ENCODE measurements at places on chromosomes 13 and 19.

DNA sequence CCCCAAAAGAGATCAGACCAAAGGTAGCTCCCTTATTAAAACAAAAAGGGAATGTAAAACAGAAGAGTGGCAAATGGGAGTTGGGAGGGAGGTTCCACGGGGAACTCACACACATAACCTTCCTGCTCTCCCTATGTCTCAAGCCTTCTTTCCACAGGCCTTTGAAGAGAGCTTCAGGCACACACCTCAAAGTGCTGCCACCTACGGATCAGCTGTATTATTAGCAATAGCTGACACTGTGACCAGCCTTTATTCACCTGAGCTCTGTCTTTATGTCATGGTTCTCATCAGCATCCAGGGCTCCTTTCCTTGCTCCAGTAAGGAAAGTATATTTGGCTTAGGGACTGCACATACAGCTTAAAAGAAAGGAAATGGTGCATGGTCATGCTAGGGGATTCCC lies 11.3 kb downstream of the ZNF571 start:
- DNase-seq = no peak

GRCh38 chr13:98454389-98454881 lies 122.5 kb downstream of the STK24 start:
- DNase-seq = no peak

DNA sequence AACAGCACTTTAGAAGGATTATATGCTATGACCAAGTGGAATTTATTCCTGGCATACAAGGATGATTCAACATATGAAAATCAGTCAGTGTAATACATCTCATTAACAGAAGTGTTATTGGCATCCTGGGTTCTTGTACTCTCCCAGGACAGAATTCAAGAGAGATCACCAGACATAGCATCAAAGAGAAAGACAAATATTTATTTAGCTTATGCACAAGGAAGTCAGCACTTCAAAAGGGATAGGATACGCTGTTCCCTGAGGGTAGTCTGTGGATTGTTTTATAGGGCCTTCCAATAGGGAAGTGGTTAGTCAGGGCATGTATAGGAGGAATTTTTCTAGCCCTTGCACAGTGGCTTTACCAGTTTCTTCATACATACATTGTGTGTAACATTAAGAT lies 1238.0 kb downstream of the PCDH17 start:
- no peak for DNase-seq

DNA sequence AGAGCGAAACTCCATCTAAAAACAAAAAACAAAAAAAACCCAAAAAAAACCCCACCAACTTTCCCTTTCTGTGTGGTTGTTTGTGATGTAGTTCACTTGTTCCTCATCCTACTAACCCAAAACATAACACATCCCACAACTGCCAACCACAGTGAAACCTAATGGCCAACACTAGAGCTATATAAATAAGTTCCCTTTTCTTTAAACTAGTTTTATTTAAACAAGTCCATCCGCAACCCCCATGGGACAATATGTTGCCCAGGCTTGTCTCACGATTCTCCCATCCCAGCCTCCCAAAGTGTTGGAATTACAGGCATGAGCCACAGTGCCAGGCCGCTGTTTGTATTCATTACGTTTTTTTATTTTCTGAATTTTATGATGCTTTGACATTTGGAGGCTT lies 71.2 kb upstream of the ADGRE5 start:
- DNase-seq = no peak

- no peak for DNase-seq
Observed at GRCh38 chr13:109131698-109132257, 502.4 kb downstream of the MYO16 start.

DNA sequence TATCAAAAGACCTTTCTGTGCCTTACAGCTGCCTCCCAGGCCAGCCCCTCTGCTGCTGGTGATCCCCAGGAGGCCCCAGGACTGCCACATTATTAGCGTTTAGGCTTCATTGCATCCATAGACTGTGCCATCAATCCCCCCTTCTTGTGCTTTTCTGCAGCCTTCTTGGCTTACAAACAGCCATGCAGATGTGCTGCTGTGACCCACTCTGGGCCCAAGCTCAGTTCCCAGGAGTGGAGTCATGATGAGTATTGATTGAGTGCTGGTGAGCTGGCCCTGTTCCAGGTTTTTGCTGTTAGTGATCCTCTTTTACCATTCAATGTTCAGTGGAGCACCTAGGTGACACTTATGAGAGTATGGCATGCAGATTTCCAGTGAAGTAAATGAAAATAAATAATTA lies 59.9 kb upstream of the SLAIN1 start:
- no peak for DNase-seq

DNA sequence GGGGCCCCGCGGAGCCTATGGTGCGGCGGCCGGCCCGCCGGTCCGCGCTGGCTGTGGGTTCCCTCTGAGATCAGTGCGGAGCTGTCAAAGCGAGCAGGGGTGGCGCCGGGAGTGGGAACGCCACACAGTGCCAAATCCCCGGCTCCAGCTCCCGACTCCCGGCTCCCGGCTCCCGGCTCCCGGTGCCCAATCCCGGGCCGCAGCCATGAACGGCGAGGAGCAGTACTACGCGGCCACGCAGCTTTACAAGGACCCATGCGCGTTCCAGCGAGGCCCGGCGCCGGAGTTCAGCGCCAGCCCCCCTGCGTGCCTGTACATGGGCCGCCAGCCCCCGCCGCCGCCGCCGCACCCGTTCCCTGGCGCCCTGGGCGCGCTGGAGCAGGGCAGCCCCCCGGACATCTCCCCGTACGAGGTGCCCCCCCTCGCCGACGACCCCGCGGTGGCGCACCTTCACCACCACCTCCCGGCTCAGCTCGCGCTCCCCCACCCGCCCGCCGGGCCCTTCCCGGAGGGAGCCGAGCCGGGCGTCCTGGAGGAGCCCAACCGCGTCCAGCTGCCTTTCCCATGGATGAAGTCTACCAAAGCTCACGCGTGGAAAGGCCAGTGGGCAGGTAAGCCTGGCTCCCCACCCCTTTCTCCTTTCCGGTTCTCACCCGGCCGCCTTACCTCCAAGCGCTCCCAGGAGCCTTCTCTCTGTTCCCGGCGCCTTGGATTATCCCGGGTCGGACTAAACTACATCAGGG lies at the start of gene PDX1:
PDX1 (plus strand) TSS at position 67 of the 743 bp plus-strand sequence; CDS start at position 206, 139 bp downstream.
- DNase-seq = no peak

DNA sequence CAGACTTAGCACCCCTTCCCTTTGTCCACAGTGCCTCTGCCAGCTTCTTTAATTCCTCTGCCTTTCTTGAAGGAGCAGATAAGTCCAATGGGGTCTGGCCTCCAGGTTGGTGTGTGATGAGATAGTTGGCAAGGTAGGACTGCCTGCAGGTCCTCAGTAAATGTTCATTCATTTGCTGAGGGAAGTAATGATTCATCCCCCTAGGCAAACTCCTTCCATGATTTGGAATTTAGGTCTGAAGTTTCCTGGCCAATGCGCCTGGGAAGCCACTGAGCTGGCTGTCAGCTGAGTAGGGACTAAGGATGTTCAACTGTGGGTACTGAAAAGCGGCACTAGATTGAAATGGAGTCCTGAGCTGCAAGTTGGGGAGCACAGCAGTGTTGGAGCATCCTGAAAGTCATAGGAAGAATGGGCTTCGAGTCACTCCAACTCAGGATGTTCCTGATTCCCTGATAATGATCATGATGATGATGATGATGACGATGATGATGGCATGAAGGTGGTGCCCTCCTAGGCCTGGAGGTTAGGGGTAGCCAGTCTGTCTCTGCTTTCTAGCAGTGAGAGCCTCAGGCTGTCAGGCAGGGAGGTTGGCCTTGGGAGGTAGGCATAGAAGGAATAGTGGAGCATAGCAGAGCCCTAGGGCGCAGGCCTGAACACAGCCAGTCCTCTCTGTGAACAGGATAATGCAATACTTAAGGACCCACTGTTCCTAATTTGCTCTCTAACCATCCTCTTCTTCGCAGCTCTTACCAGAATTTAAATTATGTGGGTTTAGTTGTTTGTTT lies 44.7 kb downstream of the COL4A2 start:
- DNase-seq = no peak

DNA sequence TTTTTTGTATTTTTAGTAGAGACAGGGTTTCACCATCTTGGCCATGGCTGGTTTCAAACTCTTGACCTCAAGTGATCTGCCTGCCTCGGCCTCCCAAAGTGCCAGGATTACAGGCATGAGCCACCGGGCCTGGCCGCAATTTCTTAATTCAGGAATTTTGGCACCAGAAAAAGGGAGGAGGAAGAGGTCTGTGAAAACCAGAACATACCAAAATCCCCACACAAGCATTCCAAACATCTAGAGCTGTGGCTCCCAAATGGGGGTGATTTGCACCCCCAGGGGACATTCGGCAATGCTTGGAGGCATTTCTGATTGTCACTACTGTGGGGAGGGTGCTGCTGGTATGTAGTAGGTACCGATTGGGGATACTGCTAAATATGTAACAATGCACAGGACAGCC lies 40.2 kb upstream of the ABCC4 start:
- DNase-seq = no peak

DNA sequence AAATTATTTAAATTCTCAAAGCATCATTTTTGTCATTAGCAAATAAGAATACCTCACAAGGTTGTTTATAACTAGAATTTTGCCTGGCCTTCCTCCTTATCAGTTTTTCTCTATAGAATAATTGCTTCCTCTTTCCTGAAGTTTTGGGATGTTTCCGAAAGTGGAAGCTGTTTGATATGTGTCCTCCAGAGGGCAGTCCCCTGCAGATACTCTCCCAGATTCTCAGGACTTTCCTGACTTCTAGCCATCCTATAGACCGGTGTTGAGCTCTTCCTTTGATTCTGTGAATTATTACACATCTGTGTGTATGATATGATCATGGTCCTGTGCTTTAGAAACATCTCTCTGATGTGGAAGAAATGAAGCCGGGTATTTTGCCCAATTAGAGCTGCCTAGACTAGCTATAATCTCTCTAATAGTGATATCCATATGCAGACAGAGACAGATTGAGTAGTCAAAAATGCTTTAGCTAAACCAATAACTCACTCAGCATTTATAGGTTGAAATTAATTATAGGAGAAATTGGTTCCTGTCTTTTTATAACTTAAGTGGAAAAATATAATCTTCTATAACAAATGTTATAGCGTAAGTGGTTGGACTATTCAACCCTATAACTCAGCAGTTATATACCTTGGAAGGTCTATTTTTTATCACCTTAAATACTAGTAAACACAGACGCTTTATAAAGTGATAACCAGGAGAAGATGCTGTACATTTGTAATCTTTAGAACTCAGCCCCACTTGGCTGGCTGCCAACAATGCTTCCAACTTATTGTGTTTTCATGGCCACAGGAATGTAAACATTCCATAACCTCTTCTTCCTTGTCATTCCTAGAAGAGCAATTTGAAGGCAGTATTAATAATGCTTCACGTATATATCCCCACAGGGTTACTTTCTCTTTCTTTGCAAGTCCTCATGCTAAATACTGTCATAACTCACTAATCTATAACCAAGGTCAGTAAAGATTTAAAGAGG lies 201.0 kb upstream of the RXFP2 start:
- DNase-seq = no peak

DNA sequence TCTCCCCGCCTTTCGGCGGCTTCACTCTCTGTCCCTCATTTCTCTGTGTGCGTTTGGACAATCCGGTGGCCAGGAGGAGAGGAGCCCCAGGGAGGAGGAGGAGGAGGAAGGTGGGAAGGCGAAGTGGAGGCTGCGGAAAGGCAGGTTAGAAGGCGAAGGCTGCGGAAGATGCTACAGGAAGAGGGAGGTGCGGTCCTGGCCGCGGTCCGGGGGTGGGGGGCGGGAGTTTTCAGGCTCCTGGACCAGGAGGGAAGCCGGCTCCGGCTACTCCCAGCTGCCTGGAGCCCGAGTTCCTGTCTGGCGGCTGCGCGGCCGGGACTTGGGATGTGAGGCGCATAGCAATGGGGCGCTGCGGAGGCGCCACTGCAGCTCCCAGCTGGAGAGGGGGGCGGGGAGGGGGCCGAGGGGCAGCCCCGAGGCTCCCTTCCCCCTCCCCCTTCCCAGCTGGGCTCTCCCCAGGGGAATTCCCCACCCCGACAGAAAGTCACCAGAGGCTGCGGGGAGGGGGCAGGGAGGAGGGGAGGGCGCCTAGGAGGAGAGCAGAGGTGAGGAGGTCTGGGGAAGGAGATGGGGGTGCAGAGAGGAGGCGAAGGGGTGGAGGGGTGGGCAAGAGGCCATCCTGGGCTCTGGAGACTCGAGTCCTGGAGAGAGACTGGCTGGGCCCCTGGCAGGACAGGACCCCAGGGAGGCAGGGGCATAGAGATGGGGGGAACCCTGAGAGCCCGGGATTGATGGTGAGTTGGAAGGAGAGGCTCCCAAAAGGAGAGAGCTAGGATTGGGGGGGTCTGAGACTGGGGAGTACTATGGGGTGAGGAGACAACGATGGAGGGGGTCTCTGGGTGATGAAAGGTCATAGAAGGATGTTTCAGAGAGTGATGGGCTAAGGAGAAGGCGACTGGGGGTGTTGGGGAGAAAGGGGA lies 2.0 kb downstream of the LRRC4B start:
- no peak for DNase-seq

- no peak for DNase-seq
Observed at GRCh38 chr13:76647550-76647949, 238.7 kb downstream of the KCTD12 start.

DNA sequence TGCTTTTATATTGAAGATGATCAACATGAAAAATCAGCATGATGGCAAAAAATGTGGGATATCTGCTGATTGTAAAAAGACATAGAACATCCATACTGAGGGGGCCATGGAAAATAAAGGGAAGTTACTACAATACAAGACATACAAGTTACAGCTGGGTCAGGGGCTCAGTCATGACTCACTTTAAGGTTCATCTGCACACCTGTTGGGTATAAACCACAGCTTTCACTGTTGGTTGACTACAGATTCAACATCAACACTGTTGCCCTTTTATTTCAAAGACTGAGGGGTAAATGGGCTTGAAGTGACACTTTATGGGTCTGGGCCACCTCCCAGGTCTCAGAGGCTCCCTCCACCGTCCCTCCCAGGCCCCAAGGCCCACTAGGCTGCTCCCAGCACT lies 98.1 kb upstream of the IRS2 start:
- DNase-seq = no peak

DNA sequence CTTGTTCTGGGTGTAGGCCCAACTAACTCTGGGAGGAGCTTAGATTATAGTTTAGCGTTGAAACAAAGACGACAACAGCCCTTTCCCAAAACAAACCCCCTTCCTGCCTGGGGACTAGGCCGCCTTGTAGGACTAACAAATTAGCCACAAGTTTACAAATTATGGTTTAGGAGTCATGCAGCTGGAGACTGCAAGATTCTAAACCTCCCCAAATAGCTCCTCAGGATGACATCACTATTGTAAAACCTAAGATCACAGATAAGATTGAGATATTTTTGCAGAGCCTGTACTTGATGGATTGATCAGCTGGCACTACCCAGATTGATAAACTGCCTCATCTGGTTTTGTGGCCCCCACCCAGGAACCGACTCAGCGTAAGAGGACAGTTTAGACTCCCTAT lies 2.3 kb upstream of the SLC25A15 start:
- no peak for DNase-seq

DNA sequence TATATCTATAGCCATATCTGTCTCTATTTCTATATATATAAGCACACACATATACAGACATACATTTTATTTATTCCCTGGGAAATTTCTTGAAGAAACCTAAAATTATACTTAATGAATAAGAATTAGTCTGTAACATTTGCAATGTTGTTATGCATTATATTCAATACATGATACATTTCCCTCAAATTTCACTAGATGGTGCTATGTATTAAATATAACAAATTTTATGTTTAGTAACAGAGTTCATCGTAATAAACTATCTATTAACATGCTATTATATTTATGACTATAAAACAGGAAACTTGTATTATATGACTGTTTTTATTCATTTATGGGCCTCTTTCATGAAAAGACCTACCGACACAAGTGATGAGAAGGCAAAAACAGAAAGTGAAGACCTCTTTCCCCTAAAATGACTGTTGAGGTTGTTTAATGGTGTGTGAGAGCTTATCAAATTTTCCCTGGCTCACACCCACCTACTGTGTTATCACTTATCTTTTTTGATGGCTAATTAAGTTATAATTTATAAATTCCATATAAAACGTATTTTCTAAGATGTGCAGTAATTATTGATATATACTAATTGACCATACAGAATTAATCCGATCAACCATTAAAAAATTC lies 881.9 kb downstream of the SLITRK6 start:
- DNase-seq = no peak
